NCI-H2029 (cell line): ENCODE measurements at places on chromosomes 1 and 21.

DNA sequence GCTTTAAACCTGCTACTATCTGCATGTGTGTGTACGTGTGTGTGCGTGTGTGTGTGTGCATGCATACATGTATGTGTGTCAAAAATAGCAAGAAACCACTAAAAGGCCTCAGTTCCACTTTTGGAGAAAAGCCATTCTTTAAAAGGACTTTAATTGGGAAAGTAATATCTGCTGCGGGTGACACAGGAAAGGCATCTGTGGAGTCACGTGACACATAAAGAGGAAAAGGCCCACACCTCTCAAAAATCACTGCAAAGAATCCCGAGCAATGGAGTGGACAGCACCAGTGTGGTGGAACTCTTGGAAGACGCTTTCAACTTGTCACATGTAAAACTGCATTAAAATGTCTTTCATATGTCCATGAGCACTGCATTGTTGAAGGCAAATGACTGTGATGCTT lies 63.6 kb downstream of the DSCAM start:
- no peak for DNase-seq

DNA sequence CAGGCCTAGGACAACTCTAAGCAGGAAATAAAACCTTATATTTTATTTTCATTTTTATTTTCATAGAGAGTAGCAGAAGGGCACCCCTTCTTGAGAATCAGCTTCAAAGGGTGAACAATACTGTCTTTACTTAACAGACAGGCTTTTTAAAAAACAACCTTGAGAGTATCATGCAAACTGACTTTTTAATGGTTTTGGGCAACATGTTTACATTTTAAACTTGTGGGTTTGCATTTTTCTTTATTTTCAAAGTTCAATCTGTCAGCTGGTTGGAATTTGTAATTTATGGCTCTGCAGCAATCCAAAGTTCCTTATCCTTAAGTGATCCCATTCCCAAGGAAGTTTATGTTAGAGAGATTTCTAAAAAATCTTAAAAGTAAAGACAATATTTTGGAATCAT lies 392.3 kb upstream of the ADAMTS5 start:
- no peak for DNase-seq

- DNase-seq, result no peak
Measured at GRCh38 chr1:162019446-162019845, 4.2 kb downstream of the OLFML2B start.

GRCh38 chr1:234667600-234668576 lies 57.9 kb upstream of the IRF2BP2 start:
- no peak for DNase-seq

- no peak for DNase-seq
Measured at GRCh38 chr21:31201144-31201543, 142.9 kb downstream of the TIAM1 start.

GRCh38 chr1:23483321-23484252 lies at the start of gene ASAP3:
TSS of gene ASAP3 (minus strand) at chr1:23484179. CDS start at chr1:23484133, 46 bp downstream.
- DNase-seq, result peak; percentile 5

DNA sequence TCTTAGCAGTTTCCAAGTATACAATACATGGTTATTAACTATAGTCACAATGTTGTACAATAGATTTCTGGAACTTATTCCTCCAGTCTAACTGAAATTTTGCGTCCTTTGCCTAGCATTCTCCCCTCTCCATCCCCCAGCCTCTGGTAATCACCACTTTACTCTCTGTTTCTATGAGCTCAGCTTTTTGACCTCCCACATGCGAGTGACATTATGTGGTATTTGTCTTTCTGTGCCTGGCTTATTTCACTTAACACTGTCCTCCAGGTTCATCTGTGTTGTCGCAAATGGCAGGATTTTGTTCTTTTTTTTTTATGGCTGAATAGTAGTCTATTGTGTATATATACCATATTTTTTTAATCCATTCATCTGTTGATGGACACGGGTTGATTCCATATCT lies 43.9 kb upstream of the CD101 start:
- DNase-seq, result no peak

- no peak for DNase-seq
Measured at GRCh38 chr1:158049853-158050252, 56.4 kb downstream of the KIRREL1 start.

DNA sequence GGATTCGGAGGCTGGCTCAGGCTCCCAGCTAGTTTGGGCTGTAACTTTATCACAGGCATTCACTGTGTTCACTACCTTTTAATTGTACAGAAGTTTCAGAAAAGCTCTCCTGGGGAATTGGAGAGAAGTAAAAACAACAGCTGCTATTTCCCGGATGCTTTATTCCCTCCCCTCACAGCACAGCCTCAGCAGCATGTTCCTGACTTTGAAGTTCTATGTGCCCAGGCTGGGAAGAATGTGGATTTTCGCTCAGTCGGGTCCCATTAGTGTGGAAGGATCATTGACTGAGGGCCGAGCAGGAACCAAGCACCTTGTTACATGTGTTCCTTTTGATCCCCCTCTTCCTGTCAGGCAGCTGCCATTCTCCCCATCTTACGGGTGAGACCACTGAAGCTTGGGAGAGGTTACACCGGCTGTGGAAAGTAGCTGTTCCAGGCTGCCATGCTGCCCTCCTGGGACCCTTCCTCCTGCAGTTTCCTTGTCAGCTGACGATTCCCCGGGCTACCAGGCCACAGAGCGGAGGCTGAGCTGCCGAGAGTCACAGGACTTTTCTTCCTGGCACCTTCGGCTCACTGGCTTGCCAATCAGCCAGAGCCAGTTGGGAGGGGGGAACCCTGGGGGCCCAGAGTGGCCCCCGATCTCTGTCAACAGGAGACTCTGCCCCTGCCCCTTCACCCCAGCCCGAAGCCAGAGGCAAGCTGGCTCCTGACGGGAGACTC lies 223.1 kb upstream of the TMEM51 start:
- no peak for DNase-seq

- DNase-seq, result no peak
Measured at GRCh38 chr1:162498496-162498810, 835 bp downstream of the UHMK1 start.

DNA sequence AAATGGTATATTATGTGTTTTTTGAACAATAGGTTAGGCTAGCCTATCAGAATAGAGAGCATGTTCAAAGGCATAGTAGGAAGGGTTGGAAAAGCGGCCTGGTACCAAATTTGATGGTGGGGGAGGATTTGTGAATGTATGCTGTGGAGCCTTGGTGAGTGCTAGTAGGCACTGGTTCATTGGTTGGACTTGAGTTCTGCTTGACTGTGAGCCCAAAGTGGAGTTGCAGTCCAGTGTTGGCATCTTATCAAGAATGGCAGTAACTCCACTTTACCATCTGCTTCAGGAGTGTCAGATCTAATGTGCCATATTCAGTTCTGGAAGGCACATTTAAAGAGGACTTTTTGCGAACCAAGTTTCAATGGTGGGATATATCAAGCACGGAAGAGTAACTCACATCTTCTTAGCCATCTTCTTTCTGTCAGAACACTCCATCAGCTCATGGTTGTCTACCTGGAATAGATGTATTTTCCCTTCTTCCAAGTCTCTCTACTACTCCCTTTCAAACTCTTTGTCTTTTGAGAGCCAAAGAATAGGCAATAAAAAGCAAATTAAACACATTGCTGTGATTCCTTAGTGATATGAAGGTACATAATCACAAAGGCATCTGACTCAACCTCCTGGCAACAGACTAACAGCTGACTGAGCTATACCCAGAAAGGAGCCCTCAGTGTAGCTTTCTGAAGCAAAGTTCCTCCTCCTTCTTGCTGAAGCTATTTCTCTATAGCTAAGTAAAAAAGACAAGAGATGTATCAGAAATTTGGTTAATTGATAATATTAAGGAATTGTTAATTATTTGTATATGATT lies 21.7 kb downstream of the LRRC8B start:
- no peak for DNase-seq

- no peak for DNase-seq
Measured at GRCh38 chr1:61171346-61171745, 89.0 kb downstream of the NFIA start.

DNA sequence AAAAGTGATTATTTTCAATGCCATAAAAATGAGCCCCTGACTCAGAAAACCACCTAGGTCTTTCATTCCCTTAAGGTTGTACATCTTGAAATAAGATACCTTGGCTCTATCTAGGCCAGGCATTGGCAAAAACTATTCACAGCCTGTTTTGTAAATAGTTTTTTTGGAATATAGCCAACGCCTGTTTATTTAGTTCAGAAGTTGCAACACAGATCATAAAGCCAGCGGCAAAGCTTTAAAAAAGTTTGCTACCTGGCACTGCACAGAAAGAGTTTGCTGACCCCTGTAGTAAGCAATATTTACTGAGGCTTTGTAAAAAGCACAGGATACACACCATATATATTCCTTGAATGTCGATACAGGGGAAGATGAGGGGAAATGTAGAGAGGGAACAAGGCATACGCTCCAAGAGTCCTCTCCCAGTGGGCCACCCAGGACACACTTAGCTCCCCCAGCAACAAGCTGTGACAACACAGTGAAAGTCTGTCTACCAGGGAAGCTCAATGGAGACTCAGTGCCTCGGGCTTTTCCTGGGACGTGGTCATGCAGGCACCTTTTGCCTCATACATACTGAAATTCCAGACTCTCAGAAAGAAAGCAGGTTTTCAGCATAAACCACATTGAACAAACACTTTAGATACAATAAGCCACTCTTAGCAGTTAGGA lies 20.5 kb downstream of the TARBP1 start:
- DNase-seq, result no peak

- no peak for DNase-seq
Measured at GRCh38 chr1:110393286-110393685, 2.5 kb upstream of the SLC16A4 start.

GRCh38 chr1:179493323-179493722 lies 82.4 kb downstream of the NPHS2 start:
- DNase-seq, result no peak

GRCh38 chr1:40256401-40257084 lies 1.5 kb upstream of the ZMPSTE24 start:
- DNase-seq, result no peak

- DNase-seq, result no peak
Measured at GRCh38 chr1:37123276-37124115, 89.2 kb upstream of the GRIK3 start.

DNA sequence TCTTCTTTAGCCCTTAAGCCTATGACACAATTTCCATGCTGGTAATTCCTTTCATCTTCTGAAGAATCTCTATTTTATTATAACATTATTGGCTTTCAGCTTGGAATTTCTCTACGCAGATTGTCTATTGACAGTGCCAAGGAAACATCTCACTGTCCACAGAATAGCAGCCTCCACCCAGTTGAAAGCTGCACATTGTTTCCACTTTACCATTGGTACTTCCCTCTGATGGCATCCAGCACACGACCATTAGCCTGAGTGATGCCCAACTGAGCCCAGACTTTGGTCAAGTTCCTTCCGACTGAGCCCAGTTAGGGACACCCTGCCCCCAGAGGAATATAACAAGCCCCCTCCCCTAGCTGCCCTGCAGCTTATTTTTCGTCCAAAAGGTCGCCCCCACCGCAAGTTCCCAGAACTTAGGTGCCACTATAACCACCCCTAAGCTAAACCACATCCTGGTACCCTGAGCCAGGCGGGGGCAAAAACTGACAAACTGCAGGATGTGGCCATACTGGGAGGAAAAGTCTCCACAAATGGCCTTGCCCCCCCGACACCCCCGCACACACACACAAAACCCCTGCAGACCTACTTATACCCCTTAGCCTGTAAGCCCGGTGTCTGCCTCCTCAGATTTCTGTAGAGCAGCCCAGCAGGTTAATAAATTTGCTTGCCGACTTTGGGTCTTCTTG lies 13.2 kb downstream of the GBP5 start:
- DNase-seq, result no peak

DNA sequence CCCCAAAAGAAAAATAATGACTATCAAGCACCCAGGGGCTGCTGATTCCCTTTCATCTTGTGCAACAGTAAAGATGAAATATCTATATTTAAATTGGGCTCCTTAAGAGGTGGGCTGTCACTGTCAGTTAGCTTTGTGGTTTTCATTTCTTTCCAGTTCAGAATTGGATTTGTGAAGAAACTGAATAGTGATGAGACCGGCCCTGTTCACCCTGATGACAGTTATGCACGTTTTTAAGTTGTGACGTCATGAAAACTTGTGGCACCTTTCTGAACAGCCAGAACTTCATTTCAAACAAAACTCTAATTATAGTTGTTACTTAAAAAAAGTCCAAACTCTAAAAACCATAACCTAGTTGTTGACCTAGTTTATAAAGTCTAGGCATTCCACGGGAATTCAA lies 125.9 kb downstream of the RUNX1 start:
- DNase-seq, result no peak

- no peak for DNase-seq
Measured at GRCh38 chr1:22163564-22163963, 20.7 kb upstream of the WNT4 start.

GRCh38 chr21:27807596-27807995 lies 840.7 kb upstream of the ADAMTS5 start:
- no peak for DNase-seq

- DNase-seq, result peak; percentile 6
Measured at GRCh38 chr1:235270625-235271024, 57.4 kb downstream of the ARID4B start.

- DNase-seq, result no peak
Measured at GRCh38 chr1:75785320-75785982, 605 bp upstream of the RABGGTB start.

DNA sequence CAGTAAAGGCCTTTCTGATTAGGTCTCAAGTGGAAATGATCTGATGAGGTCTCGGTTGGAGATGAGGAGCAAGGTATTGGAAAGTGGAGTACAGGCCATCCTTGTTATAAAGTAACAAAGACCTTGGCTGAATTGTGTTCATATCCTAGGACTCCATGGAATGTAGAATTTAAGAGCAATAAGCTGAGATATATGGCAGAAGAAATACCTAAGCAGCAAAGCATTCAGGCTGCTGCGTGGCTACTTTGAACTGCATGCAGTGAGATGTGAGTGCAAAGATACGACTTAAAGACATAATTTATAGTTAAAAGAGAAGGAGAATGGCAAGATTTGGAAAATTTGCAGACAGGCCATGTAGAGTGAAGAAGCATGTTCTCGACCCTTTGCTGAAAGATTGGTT lies 11.2 kb upstream of the XPR1 start:
- no peak for DNase-seq

GRCh38 chr1:4006676-4007374 lies 106.8 kb upstream of the C1orf174 start:
- no peak for DNase-seq

GRCh38 chr1:36542962-36543515 lies 60.3 kb upstream of the CSF3R start:
- peak; percentile 45 for DNase-seq
